ENCODE measurements at places on chromosomes 12 and 14. TPM values are rescaled to one million over a fixed set of nuclear protein-coding genes. Genes with fewer than 3 reads are reported as not detected.

SLC10A1 gene
- not detected for total RNA-seq

DNA sequence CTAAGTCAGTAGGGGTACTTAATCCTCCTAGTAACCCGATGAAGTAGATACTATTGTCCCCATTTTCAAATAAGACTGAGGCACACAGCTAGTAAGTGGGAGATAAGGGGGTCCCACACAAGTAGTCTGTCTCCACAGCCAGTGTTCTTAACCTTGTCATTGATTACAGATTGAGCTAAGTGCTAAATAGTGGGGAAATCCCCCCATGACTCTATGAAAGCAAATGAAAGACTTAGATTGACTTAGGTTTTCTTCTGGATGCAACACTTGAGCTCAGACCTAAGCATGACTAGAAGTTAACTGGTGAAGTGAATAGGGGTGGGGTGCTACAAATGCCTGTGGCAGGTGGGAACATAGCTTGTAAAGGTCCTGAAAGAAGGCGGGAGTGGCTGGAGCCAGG is 73.8 kb downstream of the SYNE2 start:
- no peak overlapping the region for H3K27ac ChIP-seq
- H3K36me3 ChIP-seq: peaks cover 16% of the 10 kb centered on the region
- no peak overlapping the region for H3K4me3 ChIP-seq
- no peaks in the 10 kb centered on the region for H3K27me3 ChIP-seq
- DNase-seq: no peak

DNA sequence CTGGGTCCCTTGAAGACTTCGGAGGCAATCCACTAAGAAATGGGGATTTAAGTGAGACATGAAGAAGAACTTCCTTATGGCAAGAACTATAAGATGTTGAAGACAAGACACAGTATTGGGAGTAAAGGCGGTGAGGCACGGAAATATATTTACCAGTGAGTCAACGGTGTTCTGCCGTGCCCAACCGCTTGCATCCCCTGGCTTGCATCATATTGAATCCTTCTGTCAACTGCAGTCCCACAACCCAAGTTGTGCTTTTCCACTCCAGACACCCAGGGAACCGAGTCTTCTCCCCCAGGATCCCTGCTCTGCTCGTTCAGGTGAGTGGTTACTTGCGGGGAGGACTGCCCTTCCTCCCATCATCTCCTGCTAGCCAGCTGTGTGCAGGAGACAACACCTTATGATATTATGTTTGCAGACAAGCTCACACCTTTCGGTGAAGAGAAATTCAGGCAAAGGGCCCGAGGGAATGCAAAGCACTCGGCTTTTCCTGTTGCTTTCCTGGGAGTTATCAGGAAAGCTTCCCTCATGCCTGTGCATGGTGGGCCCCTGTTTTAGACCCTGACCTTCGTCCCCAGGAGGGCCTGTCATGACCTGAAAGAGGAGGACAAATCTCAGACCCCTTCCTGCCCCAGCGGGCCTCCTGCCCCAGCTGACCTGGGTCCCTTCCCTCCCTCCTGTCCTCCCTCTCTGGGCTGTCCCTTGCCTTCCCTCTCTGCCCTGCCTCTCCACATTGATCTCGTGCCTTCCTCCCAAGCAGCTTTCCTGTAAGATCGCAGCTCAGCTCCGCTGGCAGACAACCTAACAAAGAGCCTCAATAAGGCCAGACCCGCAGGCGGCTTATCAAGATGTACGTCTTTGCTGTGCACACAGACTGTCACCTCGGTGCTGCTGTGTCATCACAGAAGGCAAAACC is 4.3 kb upstream of the LRTM2 start:
- H3K36me3 ChIP-seq: no peaks in the 10 kb centered on the region
- H3K27me3 ChIP-seq: peaks cover 20% of the 10 kb centered on the region
- no peak overlapping the region for H3K27ac ChIP-seq
- no peak for DNase-seq
- peaks cover 3% of the 10 kb centered on the region for H3K4me1 ChIP-seq

GRCh38 chr12:54879579-54879978 is 25.3 kb downstream of the MUCL1 start:
- no peak for DNase-seq
- no peaks in the 10 kb centered on the region for H3K36me3 ChIP-seq
- H3K27ac ChIP-seq: no peak overlapping the region
- no peak overlapping the region for H3K4me3 ChIP-seq

- no peak overlapping the region for H3K27ac ChIP-seq
- peaks cover 8% of the 10 kb centered on the region for H3K27me3 ChIP-seq
- H3K36me3 ChIP-seq: peaks cover 3% of the 10 kb centered on the region
- no peaks in the 10 kb centered on the region for H3K4me1 ChIP-seq
- H3K4me3 ChIP-seq: no peak overlapping the region
- no peak for DNase-seq
These were observed 67.8 kb downstream of the TUNAR start for GRCh38 chr14:95944462-95944861.

- H3K27me3 ChIP-seq: peaks cover 2% of the 10 kb centered on the region
- no peak for DNase-seq
- H3K4me1 ChIP-seq: no peaks in the 10 kb centered on the region
- no peaks in the 10 kb centered on the region for H3K36me3 ChIP-seq
- H3K4me3 ChIP-seq: no peak overlapping the region
These were observed 58.9 kb upstream of the HMGA2 start for GRCh38 chr12:65765436-65765813.

GRCh38 chr12:64835901-64836300 is 11.5 kb downstream of the TBC1D30 start:
- H3K4me1 ChIP-seq: no peaks in the 10 kb centered on the region
- H3K27ac ChIP-seq: no peak overlapping the region
- DNase-seq: no peak
- no peaks in the 10 kb centered on the region for H3K36me3 ChIP-seq
- H3K27me3 ChIP-seq: peaks cover 11% of the 10 kb centered on the region

DNA sequence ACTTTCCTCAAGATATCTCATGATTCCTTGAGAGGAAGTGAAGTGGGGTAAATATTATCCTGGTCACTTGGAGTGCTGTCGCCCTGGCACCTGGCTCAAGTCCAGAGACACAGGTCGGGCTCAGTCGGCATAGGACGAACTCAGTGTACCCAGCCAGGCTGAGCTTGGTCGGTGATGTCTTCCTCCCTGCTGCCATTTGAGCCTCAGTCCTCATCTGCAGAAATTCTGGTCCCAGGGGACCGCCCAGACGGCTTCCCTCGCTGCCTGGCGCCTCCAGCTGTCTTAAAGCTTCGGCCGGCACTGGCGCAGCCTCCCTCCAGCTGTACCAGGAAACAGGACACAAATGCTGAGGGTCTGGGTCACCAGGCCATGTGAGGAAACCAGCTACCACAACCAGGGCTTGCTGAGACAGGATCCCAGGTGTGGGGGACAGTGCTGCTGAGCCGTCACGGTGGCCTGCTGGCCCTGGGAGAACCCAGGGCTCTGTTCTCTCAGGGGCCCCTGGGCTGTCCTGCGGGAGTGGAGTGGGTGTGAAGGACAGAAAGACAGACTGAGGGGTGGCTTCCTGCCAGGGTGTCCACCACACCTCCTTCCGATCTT is 5.0 kb upstream of the KLC1 start:
- no peaks in the 10 kb centered on the region for H3K27me3 ChIP-seq
- H3K27ac ChIP-seq: no peak overlapping the region
- no peaks in the 10 kb centered on the region for H3K36me3 ChIP-seq
- H3K4me1 ChIP-seq: peaks cover 15% of the 10 kb centered on the region
- no peak overlapping the region for H3K4me3 ChIP-seq

- no peaks in the 10 kb centered on the region for H3K4me1 ChIP-seq
- H3K4me3 ChIP-seq: no peak overlapping the region
- DNase-seq: no peak
- no peaks in the 10 kb centered on the region for H3K36me3 ChIP-seq
- peaks cover 3% of the 10 kb centered on the region for H3K27me3 ChIP-seq
These were observed 139.8 kb downstream of the DACT1 start for GRCh38 chr14:58777541-58777979.

MYF6 gene
- not detected for total RNA-seq

- H3K27me3 ChIP-seq: no peaks in the 10 kb centered on the region
- no peaks in the 10 kb centered on the region for H3K4me1 ChIP-seq
- no peak overlapping the region for H3K27ac ChIP-seq
- DNase-seq: no peak
These were observed 193.5 kb downstream of the SLC2A13 start for GRCh38 chr12:39912211-39912980.

DNA sequence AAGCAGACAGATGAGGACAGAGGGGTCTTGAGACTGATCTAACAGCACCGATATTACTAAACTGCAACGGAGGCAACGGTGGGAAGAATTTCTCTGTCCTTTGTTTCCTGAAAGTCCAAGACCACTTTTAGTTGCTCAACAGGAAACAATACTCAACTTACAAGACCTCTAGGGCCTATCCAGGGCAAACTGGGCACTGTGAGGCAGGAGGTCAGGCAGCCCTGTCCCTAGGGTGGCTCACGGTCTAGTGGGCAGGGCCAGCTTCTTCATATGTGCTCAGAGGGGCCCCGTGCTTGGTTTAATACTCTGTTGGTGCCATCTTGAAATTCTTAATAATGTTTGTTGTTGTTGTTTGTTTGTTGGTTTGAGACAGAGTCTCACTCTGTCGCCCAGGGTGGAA is 14.2 kb downstream of the SSH1 start:
- peaks cover 19% of the 10 kb centered on the region for H3K4me1 ChIP-seq
- peaks cover 11% of the 10 kb centered on the region for H3K36me3 ChIP-seq
- DNase-seq: no peak
- H3K4me3 ChIP-seq: no peak overlapping the region

DNA sequence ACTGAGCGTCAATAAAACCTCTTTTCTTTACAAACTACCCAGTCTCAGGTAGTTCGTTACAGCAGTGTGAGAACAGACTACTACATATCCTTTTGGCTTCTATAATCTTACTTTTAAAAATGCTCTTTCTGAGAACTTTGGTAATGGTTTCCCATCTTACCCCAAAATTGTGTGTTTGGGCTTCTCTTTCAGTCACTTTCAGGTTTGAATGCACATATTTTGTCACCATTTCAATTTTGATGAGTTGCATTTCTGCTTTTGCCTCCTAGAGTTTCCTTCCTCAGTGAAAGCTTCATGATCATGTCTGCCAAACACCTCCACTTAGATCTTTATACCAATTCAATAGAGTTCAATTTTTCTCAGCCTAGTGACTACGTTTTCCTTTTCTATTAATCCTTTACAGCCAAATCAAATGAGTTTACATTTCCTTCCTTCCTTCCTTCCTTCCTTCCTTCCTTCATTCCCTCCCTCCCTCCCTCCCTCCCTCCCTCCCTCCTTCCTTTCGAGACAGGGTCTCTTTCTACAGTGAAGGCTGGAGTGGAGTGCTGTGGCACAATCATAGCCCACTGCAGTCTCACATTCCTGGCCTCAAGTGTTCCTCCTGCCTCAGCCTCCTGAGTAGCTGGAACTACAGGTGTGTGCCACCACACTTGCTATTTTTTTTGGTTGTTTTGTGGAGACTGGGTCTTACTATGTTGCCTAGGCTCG is 124.9 kb downstream of the BCAT1 start:
- H3K4me1 ChIP-seq: peaks cover 30% of the 10 kb centered on the region
- peaks cover 10% of the 10 kb centered on the region for H3K36me3 ChIP-seq
- DNase-seq: no peak
- H3K4me3 ChIP-seq: no peak overlapping the region
- no peaks in the 10 kb centered on the region for H3K27me3 ChIP-seq

DNA sequence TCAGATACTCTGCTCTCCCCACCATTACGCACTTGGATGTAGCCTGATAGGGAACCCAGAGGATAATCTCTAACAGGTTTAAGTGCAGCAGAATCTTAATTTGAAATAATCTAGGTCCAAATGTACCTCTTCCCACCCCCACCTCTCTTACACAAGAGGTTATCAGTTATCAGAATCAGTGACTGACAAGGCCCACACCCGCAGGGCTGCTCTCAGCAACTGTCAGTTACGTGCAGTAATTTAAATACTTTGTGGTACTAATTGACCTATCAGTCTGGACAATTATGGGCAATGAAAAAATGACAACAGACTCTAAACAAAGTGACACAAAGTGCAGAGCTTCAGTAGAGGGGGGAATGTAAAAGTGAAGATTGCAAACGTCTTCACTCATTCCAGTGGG is 74.0 kb downstream of the CLIP1 start:
- no peaks in the 10 kb centered on the region for H3K27me3 ChIP-seq
- no peaks in the 10 kb centered on the region for H3K4me1 ChIP-seq
- no peak overlapping the region for H3K4me3 ChIP-seq

GTF2A1 gene
- total RNA-seq: 40.1 TPM

GRCh38 chr12:117046011-117046369 is 53.2 kb downstream of the TESC start:
- no peak for DNase-seq
- no peaks in the 10 kb centered on the region for H3K36me3 ChIP-seq
- no peak overlapping the region for H3K27ac ChIP-seq
- no peaks in the 10 kb centered on the region for H3K4me1 ChIP-seq
- H3K4me3 ChIP-seq: no peak overlapping the region
- no peaks in the 10 kb centered on the region for H3K27me3 ChIP-seq

HOXC10 gene
- not detected for total RNA-seq

PWP1 gene
- 44.0 TPM for total RNA-seq

GRCh38 chr12:127127897-127128296 is 1139.1 kb upstream of the TMEM132C start:
- peaks cover 10% of the 10 kb centered on the region for H3K4me1 ChIP-seq
- no peak overlapping the region for H3K27ac ChIP-seq
- H3K4me3 ChIP-seq: no peak overlapping the region
- H3K36me3 ChIP-seq: no peaks in the 10 kb centered on the region

DNA sequence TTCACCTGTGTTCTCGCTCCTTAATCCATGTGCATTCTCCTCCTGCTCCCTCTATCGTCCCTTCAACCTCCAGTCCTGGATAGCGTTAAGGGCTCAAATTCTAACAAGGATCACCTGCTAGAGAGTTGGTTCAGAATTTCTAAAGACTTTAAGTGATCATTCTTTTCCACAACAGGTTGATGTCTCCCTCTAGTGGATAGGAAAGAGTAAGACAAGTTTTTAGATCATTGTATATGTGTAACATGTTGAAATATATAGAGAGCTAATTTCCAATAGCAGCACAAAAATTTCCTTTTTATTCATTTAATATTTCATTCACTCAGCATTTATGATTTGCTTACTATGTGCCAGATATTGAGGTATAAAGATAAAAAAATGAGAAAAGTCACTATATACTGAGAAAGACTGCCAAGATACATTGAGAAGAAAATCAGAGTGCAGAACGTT is 9.3 kb upstream of the ESR2 start:
- H3K36me3 ChIP-seq: no peaks in the 10 kb centered on the region
- no peak overlapping the region for H3K27ac ChIP-seq
- H3K27me3 ChIP-seq: peaks cover 6% of the 10 kb centered on the region

DNA sequence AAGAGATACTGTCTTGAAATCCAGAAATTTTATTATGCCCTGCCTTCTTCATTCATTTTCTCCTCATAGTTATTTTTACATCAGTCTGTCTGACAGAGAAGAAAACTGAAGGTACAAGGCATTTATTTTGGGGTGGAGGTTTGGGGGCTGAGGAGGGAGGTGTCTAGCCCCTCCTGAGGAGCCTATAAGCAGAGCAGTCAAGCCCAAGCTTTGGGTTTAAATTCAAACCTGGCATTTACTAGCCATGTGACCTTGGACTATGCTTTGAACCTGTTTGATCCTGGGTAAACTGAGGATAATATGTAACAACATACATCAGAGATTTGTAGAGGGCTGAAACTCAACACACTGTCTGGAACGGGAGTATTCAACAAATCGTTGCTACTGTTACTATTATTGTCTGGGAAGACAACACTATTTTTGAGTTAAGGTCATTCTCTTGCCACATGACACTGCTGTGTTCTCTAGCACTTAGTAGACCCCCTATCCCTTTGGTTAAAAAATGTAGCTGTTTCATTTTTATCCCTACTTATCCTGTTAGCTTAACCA is 66.1 kb upstream of the STRN3 start:
- H3K27ac ChIP-seq: no peak overlapping the region
- H3K4me3 ChIP-seq: no peak overlapping the region
- no peaks in the 10 kb centered on the region for H3K36me3 ChIP-seq
- no peak for DNase-seq

EID3 gene
- 4.7 TPM for total RNA-seq

FAIM2 gene
- 2.1 TPM for total RNA-seq

- peak overlapping the region; percentile 82 for H3K27ac ChIP-seq
- peaks cover 33% of the 10 kb centered on the region for H3K4me1 ChIP-seq
- H3K27me3 ChIP-seq: no peaks in the 10 kb centered on the region
- DNase-seq: peak; percentile 82
- H3K36me3 ChIP-seq: peaks cover 9% of the 10 kb centered on the region
These were observed 264.3 kb upstream of the FOXN3 start for GRCh38 chr14:89681086-89682018.
